Muscle of leg (tissue), 16 donors: ENCODE measurements at places on chromosomes 2 and 18. TPM values are rescaled to one million over a fixed set of nuclear protein-coding genes. Genes with fewer than 3 reads are reported as not detected.

GRCh38 chr2:168928113-168928831 lies 27.2 kb downstream of the G6PC2 start:
- DNase-seq: no peak

DNA sequence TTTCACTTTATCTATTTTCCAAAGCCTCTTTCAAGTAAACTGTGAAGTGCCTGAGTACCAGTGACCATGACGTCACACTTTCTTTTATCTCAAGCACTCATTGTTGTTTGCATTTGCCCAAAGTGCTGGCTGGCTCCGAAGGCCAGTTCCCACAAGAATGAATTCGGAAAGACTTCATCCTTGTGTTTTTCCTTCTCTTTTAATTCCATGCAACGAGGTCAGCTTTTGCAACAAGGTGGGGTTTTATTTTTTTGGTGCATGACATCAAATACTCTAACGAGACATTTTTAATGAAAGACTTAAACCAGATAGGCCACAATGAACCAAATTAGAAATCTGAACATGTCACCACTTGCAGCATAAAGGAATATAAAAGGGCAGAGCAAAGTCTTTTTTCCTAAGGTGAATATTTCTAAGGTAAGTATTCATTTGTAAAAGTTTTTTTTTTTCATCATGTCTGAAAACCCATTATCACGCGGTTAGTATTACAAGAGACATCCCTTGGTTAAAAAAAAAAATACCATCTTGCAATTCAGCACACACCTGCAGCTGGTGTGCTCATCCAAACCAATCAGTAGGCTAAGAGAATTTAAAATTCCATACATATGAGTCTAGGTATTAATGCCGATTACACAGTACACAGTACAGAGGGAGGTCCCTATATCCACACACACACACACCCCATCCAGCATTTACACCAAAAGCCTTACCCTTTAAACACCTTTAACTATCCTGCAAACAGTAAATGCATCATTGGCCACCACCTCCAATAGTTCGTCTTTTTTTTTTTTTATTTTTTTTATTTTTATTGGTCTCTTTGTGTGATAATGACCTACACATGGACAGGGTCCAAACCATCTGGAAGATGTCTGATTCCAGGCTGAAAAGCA lies 2.3 kb downstream of the ARL4C start:
- DNase-seq: peak; percentile 56

DNA sequence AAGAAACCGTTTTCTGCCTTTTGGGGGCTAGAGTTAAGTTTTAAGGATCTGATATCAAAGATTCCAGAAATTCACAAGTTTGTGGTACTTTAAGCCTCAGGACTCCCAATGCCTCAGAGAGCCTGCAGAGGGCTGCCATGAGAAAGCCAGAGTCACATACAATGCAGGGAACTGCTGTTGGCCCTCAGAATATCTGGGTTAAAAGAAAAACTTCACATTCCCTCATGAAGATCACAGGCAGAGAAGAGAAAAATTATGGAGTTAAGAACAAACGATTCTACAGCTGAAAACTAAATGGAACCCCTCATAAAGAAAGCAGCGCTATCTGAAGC lies 39.5 kb downstream of the HDAC4 start:
- no peak for DNase-seq

DNA sequence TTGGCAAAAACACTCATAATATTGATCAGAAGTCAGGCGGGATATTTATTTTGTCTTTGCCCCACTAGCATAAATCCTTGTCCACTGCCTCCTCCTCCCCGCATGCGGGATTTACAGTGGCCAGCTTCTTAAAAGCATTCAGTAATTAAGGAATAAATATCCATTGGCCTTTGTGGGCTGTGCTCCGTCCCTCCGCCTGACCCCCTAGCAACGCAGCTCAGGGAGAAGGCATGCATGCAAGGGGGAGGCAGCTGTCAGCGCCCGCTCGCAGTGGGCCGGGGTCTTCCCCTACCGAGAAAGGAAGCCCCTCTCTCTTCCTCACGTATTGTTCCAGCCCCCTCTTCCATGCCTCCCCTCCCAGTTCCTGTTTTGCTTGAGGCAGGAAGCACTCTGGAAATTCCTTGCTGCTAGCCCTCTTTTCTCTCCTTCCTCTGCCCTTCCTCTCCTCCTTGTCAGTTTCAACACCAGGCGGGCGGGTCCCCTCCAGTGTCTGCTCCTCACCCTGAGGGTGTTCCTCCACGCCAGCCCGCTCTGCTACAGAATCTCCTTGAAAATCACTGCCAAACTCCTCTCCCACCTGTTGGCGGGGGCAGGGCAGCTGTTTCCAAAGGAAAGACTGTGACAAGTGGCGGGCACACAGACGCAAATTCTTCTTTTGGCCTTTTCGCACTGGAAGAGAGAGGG lies 60.1 kb downstream of the GBX2 start:
- DNase-seq: peak; percentile 40

DNA sequence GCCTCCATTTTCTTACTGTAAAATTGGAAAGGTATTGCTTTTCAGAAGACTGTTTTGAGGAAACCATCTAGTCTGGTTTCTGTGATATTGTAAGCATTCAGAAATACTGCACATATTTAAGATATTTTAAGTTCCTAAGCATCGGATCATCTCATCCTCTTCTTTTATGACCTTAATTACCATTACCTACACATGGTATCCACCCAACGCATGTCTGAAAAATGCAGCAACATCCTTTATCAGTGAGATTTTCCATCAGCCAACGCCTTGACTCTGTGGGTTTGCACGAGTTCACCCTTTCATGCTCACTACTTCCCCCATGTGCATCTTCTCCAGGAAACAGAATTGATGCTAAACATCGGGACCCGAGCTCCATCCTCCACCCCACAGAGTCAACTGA lies 84.3 kb downstream of the COL4A4 start:
- no peak for DNase-seq

- peak; percentile 30 for DNase-seq
Observed at GRCh38 chr2:212520340-212520739, 18.3 kb downstream of the ERBB4 start.

The NEU2 gene
- total RNA-seq: not detected
